NCI-H1694 treated with DMSO at 0.1 percent for 48 hours (cell line): ENCODE measurements at places on chromosomes 11 and 22.
A peak's percentile ranks its signal among the peaks of the same experiment; 100 is the strongest.

- no peak for DNase-seq
These were observed 84.7 kb downstream of the BTBD10 start for GRCh38 chr11:13378316-13378715.

GRCh38 chr22:21921729-21922128, 30.9 kb downstream of the PPM1F start:
- DNase-seq = no peak

DNA sequence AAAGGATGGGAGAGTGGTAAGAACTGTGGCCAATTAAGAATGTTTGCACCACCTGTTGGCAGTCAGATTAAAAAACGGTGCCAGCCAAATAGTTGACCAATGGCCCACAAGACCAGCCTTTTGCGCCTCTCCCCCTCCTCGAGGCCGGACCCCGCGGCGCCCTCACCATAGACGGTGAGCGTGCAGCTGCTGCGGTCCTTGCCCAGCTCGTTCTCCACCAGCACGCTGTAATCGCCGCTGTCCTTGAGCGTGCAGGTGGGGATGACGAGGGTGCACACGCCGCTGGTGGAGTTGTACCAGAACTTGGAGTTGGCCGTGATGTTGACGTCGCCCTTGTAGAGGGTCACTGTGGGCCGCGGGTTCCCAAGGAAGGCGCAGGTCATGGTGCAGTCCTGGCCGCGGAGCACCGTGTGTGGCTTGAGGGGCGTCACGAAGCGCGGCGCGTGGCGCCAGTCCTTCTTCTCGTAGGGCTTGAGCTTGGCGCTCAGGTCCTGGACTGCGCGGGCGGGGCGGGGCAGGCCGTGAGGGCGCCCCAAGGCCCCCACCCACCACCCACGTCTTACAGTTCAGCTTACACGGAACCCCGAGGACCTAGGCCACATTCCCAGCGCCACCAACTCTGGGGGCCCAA, 7.2 kb downstream of the TMEM86A start:
- DNase-seq = no peak

- no peak for DNase-seq
These were observed 1.6 kb downstream of the C1QTNF6 start for GRCh38 chr22:37186228-37186996.

GRCh38 chr22:39915295-39915726, 14.4 kb downstream of the GRAP2 start:
- DNase-seq = no peak

GRCh38 chr11:9506489-9507276, 45.9 kb downstream of the ZNF143 start:
- peak; percentile 46 for DNase-seq

DNA sequence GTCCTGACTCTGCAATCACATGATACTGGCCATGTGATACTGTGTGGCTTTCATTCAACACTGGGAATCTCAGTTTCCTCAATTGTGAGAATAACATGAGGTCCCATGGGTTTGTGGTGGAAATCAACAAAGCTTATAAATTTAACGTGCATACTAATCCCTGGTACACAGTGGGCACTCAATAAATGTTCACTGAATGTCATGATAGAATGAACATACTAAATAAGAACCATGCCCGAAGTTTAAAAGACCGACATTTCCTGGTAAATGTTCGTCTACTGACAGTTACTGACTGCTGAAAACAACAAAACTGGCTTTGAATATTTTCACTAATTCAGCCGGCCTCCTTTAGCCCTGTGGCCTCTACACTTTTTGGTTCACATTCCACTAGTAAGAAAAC, 62.3 kb upstream of the CCT8L2 start:
- no peak for DNase-seq

GRCh38 chr11:8712506-8712905, 29.9 kb downstream of the RPL27A start:
- DNase-seq = no peak

DNA sequence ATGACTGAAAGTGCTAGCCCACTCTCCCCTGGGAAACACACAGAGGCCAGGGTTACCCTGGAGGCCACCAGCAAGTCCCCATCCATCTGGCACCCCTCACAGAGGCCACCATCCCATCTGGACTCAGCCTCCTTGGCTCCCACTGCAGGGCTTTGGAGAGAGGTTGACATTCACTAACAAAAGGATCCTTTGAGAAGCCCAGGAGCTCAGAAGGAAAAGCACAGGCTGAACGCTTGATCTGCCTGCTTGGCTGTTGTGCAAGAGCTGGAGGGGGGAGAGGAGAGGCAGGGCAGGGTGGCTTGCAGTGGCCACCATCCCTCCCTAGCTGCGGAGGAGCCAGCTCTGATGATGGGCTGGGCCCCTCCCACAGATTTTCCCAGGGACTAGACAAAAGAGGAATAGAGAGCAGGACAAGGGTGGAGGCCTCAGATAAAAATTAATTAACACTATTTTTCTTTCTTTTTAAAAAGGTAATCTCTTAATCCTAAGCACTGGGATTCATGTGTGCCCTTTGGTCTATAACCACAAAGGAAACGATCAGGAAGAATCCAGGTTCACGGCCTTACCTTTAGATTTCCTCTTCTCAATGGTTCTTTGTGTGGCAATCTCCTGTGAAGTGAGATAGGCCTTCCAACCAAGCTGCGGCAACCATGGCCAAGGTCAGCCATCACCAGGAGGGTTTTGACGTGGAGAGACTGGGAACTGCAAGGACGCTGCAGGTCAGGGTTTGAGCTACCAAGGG, 154.7 kb downstream of the BARX2 start:
- no peak for DNase-seq

- no peak for DNase-seq
These were observed 21.7 kb downstream of the SLC43A1 start for GRCh38 chr11:57493507-57494503.

GRCh38 chr11:44189986-44190882, 94.8 kb downstream of the EXT2 start:
- no peak for DNase-seq

DNA sequence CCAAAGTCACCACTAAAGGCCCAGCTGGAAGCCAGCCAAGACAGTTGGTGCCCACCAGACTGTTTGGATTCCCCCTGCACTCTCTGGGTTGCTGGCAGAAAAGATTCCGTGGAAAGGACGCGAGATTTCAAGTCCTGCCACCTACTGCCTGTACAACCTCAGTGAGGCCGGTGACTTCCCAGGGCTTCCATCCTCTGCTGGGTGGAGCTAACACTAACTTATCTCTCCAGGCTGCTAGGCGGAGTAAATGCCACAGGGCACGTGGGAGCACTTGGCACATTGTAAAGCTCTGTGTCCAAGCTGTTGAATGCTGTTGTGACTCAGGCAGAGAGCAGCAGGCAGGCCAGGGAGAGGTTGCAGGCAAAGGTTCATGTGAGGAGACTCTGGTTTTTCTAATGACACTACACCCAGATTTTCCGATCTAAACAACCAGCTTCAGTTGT, 50.9 kb upstream of the CDON start:
- DNase-seq = peak; percentile 66

- DNase-seq = no peak
These were observed 12.9 kb downstream of the NAV2 start for GRCh38 chr11:19725379-19726079.

- DNase-seq = peak; percentile 19
These were observed 6.8 kb upstream of the SUN2 start for GRCh38 chr22:38762551-38762983.

GRCh38 chr11:2924381-2924780, 4.8 kb downstream of the PHLDA2 start:
- DNase-seq = peak; percentile 20

GRCh38 chr22:47354668-47355387, 592.4 kb downstream of the TBC1D22A start:
- no peak for DNase-seq

DNA sequence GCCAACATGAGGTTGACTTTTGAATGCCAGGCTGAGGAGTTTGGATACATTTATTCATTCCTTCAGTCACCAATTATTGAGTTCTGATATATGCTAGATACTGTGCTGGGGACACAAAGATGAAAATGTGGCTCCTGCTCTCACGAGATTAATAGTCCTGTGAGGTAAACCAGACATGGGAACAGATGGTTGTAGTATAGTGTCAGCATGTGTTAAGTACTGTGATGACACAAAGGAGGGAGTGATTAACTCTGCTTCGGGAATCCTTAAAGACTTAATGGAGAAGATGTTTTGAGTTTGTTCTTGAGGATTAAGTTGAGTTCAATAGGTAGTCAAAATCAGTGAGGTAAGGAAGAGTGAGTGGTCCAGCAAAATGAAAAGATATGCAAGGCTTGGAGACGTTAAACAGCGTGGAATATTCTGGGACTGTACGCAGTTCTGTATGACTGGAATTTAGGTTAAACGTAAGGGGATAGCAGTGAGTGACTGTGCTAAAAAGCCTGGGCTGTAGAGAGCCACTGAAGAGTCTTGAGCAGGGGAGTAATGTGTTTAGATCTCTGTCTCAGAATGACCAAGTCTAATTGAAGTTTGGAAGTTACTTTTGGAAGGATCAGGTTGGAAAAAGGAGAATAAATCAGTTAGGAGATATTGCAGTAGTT, 11.8 kb downstream of the RNF121 start:
- peak; percentile 31 for DNase-seq

DNA sequence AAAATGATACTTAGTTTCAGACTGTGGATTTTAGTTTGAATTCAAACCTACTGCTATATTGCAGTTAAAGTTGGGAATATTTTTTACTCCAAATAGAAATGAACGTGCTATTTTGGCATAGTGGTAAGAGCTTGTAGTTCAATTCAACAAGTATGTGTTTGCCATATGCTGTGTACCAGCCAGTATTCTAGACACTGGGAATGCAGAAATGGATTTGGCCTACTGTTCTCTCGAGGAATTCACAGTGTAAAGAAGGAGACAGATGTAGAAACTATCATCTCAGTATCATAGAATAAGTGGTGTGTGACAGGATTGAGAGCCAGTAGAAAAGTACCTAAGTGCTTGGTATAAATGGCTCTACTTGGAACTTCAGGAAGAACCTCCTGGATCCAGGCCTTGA, 80.4 kb downstream of the ATXN10 start:
- DNase-seq = no peak

GRCh38 chr11:91749251-91749650, 475.4 kb upstream of the FAT3 start:
- no peak for DNase-seq

DNA sequence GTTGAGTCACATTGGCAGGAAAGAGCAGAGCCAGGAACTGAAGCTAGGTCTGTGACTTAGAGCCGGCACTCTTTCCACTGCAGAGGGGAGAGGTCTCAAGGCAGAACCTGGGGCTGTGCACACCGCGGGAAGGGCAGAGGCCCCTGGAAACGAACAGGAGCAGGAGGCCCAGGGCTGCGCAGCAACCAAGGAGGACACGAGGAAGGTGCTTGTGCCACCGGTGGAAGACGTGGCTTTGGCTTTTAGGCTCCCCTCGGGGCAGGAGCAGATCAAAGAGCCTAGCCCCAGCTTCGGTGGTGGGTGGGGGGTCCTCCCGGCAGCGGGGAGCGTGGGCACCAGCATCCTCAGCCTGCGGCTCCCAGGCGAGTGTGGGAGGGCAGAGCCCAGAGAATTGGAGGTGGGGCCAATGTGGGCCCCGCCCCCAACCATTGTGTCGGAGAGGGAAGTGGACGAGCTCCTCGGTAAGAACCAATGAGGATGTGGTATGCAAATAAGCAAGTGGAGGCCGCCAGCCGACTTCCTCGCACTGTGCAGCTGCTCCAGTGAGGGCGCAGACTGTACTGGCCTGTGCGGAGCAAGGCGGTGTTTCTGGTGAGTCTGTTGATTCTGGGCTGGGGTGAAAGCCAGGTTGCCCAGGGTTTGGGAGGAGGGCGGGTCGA, at the start of gene CCDC116:
Gene CCDC116, plus strand, starts transcription at position 524 of the 659 bp plus-strand sequence. CDS start 422 bp downstream, outside the sequence.
- no peak for DNase-seq

DNA sequence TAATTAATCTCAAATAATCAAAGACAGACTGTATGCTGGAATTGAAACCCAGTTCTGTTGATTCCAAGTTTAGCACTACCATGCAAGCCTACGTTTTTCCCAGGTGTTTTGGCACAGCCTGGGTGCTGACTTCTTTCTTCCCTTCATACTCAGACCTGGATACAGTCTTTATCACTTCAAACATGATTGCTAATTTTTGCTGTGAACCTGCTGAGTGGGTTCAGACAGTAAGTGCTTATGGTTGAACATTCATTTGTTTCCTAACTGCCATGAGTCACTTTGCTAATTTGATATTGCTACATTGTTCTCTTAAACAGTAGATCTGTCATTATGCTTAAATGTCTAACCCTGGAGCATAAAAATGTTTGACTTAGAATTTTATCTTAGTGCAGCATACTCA, 12.2 kb downstream of the PAAF1 start:
- no peak for DNase-seq

GRCh38 chr11:105636496-105636895, 26.6 kb downstream of the GRIA4 start:
- DNase-seq = no peak

- no peak for DNase-seq
These were observed 45.9 kb upstream of the GPR83 start for GRCh38 chr11:94447149-94447548.

DNA sequence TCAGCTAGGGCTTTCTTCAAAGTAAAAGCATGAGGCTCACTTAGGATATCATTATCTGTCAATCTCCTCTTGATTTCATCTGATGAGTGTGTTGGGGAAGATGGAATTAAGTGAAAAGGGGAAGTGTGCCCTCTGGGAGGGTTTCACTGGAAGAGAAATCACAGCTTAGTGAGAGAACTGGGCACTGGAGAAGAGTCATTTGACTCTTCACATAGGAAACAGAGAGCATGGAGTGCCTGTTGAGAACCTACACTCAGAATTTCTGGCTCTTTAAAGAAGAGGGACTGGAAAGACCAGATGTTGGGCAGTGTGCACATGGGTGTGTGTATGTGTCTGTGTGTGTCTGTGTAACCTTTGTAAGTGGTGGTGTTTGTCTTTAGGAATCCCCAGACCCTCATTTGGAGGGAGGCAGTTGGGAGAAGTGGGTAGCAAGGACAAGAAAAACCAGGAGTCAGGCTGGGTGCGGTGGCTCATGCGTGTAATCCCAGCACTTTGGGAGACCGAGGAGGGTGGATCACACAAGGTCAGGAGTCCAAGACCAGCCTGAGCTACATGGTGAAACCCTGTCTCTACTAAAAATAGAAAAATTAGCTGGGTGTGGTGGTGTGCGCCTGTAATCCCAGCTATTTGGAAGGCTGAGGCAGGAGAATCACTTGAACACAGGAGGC, 10.0 kb downstream of the STX3 start:
- DNase-seq = no peak

DNA sequence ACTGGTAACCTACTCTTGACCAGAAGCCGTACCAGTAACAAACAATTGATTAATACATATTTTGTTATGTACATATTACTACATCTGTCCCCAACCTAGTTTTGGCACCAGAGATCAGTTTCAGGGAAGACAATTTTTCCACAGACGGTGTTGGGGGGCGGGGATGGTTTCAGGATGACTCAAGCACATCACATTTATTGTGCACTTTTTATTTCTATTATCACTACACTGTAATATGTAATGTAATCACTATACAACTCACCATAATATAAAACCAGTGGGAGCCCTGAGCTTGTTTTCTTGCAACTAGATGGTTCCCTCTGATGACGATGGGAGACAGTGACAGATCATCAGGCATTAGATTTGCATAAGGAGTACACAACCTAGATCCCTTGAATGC, 15.5 kb downstream of the DGCR8 start:
- no peak for DNase-seq
